H54 (cell line): ENCODE measurements at places on chromosomes 4 and X.

- DNase-seq = no peak
Observed at GRCh38 chr4:16051980-16052379, 31.8 kb downstream of the PROM1 start.

- DNase-seq = no peak
Observed at GRCh38 chr4:104574371-104574770, 79.7 kb upstream of the CXXC4 start.

DNA sequence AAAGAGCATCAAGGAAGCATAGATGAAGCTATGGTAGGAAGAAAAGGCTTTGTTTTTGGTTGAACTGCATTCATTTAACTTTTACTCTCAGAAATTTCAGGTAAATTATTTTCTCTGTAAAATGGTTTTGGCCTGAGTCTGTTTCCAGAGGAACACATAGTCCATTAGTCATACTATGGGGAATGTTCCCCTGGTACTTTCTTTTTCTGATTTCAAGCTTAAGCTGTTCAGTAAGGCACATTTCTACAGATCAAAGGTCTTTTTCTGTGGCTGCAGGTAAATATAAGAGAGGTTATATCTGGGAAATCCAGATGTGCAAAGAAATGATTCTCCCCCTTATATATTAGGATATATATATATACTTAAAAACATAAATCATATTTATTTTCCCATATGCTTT is 1744.4 kb upstream of the ADGRL3 start:
- DNase-seq = no peak

DNA sequence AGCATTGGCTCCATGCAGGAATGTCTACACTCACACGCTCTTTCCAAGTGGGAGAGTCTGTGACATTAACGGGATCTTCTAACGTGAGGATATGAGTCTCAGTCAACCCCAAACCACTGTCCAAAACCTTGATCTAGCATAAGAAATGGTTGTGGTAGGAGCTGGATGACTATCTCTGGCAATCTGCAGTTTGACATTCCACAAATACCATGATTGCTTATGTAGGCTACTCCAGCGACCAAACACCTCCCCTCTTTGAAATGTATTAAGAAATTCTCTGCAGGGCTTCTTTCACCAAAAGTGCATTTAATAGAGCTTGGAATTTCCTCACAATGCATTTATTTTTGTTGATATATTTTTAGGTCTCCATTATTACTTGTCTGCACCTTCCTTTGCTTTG is 14.1 kb upstream of the STX18 start:
- peak; percentile 33 for DNase-seq

- no peak for DNase-seq
Observed at GRCh38 chr4:157929486-157929885, 243.3 kb downstream of the GASK1B start.

- no peak for DNase-seq
Observed at GRCh38 chrX:45187731-45188130, 12.9 kb downstream of the DIPK2B start.

DNA sequence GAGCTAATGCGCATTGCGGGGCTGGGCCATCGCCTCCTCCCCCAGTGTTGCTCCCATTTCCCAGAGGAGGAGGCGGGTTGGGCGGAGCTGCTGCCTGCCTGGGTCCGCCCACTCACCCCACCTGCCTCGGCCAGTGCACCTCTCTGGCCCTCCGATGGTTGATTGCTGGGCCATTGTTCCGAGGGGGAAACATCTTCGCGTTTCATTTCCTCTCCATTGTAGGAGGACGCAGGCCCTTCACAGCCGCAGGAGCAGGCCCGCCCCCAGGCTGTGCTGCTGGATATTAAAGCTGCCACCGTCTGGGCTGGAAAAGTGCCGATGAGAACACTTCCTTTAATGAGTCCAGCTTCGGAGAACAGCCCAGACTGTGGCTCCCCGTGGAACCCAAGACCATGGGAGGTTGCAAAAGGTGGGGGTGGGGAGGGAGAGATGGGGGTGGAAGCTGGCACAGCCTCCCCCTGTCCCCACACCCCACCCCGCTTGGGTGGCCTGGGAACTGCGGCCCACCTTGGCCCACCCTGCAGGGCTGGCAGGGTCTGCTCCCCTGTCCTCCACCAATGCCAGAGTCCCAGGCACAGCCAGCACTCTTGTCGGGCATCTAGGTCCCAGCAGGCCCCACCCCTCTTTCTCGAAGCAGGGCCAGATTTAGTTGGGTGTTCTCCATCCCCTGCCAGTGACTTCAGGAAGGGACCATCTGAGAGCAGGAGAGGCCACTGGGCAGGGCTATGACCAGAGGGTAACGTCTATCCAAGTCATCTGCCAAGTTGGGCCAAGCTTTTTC is 96.6 kb downstream of the ADRA2C start:
- DNase-seq = no peak

- no peak for DNase-seq
Observed at GRCh38 chr4:41420541-41420940, 117.4 kb upstream of the LIMCH1 start.

GRCh38 chr4:60020389-60020788 is 1179.7 kb upstream of the ADGRL3 start:
- DNase-seq = no peak

DNA sequence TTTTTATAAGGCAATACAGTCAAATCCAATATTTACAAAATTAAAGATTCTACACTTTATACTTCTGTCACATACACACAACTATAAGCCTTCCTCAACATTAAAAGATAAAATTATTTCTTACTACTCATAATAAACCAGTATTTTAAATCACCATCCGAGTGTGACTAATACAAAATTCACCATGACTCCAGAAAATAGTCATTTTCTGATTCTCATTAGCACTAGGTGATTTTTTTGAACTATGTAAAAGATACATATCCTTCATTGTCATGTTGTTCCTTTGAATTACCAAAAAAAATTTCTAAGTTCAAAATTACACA is 646 bp upstream of the SLC7A11 start:
- DNase-seq = no peak

GRCh38 chr4:1547131-1547855 is 136.8 kb downstream of the FAM53A start:
- DNase-seq = no peak

DNA sequence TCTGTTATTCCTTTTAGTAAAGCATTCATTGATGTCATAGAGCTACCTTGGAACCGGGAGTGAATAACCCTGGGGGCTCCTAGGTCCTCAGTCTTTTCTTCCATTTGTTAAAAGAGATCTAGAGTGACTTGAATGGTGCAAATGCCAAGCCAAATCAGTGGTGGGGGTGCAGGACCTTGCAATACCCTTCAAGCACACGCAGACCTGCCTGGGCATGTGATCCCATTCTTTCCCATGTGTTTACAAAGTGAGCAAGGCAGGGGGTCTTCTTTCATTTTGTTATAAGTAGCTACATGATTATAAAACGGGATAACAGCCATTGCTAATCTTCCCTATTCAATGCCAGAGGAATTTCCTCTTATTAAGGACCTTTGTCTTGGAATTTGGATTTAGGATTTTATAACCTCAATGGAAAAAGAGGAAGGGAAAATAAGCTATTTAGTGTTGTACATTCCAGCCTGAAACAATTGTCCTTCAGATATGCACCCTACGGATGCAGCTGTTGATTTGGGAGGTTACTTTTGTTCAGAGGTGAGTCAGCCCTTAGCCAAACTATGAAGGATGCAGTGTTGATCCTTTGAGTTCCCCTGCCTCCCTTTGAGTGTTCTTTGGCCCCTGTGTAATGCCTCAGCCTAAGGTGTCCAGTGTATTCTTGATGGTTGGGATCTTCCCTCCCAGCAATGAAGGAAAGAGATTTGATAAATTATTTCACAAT is 623.8 kb upstream of the HTR2C start:
- no peak for DNase-seq

DNA sequence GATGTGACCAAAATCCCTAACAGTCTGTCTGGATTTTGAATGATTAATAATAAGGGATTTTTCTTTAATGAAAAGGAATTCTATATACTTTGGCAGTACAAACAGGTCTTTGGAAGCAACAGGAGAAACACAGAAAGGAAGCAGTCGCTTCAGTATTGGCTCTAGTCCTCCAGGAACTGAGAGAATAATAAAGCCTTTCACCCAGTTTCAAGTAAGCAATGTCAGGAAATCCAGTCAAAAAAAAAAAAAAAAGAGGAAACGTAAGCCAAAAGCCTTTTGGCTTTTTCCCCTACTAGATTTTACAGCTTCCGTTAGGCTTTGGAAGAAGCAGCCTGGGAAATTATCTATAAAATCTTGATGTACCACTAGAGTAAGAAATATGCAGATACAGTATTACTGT is 61.7 kb upstream of the HDAC8 start:
- DNase-seq = no peak

- no peak for DNase-seq
Observed at GRCh38 chrX:10184411-10184810, 27.6 kb downstream of the CLCN4 start.

DNA sequence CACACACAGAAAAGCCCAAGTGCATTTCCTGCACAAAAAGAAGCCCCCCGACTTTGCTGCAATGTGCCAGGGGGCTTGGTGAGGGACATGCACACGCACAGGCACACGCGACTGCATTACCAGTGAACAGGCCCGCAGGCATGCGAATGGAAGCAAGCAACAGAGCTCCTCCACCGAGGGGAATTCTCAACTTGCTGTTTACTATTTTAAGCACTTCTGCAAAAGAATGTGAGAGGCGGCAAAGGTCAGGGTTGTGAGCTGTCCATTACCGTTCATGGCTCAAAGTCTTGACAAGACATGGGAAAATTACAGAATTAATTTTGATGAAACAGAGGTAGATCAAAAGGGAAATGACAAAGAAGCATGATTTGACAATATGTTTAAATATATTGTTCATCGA is 342.5 kb upstream of the NOCT start:
- DNase-seq = no peak

DNA sequence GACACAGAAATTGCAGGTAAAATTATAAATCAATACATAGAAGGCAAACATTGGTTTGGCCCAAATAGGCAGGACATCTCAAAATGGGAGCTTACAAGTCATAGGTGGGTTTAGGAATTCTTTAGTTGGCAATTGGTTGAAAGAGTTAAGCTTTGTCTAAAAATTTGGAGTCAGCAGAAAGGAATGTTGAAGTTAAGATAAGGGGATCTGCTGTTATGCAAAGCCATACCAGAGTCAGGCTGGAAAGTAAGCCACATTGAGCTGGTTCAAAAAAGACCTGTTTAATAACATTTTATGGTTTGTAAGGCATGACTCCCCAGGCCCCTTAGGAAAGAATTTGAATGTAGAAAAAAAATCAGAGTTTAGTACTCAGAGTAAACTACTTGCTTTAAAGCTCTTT is 92.6 kb downstream of the IL13RA2 start:
- no peak for DNase-seq

DNA sequence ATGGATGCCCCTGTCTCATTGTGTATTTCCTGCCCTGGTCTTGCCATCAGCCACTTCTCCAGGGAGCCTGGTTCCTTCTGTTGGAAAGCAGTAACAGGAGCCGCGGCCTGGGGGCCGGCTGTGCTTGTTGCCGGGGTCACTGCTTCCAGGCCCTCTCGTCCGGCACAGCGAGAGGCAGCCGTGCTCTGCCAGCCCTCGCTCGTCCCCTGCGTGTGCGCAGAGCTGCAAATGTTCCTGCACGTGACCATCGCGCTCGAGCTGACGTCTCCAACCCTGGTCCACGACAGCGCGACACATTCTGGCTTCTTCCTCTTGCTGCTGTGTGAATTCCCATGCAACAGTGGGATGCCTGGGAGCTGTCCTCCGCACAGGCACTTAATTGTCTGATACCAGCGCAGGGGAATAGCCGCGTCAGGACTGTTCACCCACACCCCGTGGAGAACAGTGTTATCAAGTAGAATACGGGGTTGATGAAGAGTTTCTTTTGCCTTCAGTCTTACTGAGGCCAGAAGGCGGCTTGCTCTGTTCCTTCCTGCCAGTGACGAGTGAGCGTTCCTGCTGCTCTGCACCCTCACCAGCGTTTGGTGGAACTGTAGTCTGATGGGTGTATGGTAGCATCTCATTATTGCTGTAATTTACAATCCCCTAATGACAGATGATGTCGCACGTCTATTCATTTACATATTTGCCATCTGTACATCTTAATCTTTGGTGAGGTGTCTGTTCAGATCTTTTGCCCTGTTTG is 12.3 kb downstream of the PDE6B start:
- DNase-seq = no peak

DNA sequence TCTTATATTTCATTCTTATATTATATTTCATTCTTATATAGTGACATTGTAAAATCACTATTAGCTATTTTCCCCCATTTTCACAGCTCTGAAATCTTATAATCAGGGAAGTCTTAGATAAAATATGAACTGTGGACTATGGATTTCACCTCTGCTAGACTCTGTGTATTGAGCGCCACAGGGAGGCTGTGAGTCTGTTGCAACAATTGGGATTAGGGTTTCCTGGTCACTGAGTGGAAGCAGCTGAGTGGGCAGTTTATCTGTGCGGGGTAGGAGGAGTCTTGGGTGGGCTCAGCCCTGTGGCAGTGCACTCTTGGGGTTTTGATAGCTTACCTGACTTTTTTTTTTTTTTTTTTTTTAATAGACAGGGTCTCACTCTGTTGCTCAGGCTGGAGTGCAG is 249.5 kb downstream of the PTTG2 start:
- DNase-seq = no peak

- no peak for DNase-seq
Observed at GRCh38 chr4:74189331-74190043, 31.6 kb downstream of the MTHFD2L start.

DNA sequence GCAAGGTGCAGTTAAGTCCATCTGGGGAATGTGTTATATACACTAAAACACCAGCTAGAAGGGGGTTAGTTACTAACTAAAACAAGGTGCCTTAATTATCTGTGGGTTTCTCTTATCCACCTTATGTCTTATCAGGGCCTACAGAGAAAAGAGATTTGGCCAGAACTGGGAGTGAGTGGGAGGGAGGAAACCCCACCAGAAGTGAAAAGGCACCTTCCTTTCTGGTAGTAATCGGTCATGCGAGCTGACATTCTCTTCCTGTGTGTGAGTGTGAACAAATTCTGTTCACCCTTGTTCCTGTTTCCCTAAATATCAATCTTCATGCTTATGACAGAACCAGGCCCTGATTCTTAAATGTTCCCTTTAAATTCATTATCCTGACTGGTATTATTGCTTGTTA is 43.5 kb downstream of the SRPX2 start:
- no peak for DNase-seq

GRCh38 chr4:31660916-31661315 is 940.7 kb downstream of the PCDH7 start:
- no peak for DNase-seq
